DND-41 (cell line): ENCODE measurements at places on chromosomes 5 and 9.

DNA sequence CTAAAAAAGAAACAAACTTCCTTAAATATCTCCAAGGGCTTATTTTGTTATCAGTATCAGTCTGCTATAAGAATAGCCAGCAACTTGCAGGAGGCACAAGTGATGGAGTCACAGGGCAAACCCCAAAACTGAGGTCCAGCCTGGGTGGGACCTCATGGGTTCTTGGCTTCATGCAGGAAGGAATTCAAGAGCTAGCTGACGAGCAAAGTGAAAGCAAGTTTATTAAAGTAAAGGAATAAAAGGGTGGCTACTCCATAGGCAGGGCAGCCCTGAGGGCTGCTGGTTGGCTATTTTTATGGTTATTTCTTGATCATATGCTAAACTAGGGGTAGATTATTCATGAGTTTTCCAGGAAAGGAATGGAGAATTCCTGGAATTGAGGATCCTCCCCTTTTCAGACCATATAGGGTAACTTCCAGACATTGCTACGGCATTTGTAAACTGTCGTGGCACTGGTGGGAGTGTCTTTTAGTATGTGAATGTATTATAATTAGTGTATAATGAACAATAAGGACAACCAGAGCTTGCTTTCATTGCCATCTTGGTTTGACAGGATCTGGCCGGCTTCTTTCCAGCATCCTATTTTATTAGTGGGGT, 231.9 kb downstream of the ADAMTSL1 start:
- H3K4me3 ChIP-seq, result no peak overlapping the region
- DNase-seq, result no peak
- no peaks in the 10 kb centered on the region for H3K4me1 ChIP-seq
- no peak overlapping the region for H3K27ac ChIP-seq
- no peaks in the 10 kb centered on the region for H3K36me3 ChIP-seq

GRCh38 chr5:141567513-141568117, 51.2 kb downstream of the DIAPH1 start:
- H3K27me3 ChIP-seq, result no peaks in the 10 kb centered on the region
- no peak overlapping the region for H3K27ac ChIP-seq
- DNase-seq, result no peak
- H3K4me1 ChIP-seq, result no peaks in the 10 kb centered on the region

DNA sequence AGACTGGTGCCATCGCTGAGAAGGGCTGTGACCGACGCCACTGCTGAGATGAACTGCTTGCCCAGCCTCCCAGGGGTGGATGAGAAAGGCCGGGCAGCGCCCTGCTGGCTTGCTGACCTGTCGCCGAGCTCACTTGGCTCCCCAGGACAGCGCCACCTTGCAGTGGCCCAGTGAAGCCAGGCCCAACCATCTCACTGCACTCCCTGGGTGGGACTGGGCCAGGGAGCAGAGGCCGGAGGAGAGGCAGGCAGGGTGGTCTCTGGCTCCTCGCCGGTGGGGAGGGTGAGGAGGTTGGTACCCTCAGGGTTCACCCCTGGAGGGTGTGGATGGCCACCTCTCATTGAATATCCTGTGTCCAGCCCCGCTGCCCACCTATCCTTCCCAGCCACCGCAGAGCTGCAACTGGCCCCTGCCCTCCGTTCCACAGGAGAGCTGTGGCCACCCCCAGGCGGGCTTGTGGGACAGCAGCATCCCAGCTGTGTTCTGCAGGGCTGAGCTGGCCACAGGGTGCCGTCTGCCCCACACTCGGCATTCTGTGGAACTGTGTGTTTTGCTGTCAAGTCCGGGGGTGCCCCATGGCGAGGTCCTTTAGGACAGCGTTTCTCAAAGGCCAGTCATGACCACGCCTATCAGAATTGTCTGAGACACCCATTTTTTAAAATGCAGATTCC, 41.0 kb upstream of the FCN2 start:
- DNase-seq, result no peak
- H3K36me3 ChIP-seq, result no peaks in the 10 kb centered on the region
- H3K4me3 ChIP-seq, result no peak overlapping the region
- no peak overlapping the region for H3K27ac ChIP-seq
- no peaks in the 10 kb centered on the region for H3K4me1 ChIP-seq

DNA sequence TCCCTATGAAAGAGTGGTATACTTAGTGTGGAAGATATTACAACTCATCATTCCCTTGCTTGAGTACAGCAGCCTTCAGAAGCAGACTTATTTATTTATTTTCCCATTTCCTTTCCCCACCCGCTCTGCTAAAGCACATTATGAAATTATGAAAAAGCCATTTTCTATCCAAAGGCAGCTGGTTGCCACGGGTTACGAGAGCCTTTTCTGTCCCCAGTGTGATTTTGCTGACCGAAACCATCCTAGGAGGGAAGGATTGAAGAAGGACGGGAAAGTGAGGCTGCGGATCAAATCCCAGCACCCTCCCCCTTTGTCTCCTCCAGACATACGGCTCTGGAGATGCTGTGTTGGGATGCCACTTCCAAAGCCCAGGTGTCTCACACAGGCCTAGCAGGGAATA, 246.9 kb downstream of the TLR4 start:
- H3K27ac ChIP-seq, result no peak overlapping the region
- H3K36me3 ChIP-seq, result no peaks in the 10 kb centered on the region
